ENCODE measurements at places on chromosomes 5 and 9. TPM values are rescaled to one million over a fixed set of nuclear protein-coding genes. Genes with fewer than 3 reads are reported as not detected.

DNA sequence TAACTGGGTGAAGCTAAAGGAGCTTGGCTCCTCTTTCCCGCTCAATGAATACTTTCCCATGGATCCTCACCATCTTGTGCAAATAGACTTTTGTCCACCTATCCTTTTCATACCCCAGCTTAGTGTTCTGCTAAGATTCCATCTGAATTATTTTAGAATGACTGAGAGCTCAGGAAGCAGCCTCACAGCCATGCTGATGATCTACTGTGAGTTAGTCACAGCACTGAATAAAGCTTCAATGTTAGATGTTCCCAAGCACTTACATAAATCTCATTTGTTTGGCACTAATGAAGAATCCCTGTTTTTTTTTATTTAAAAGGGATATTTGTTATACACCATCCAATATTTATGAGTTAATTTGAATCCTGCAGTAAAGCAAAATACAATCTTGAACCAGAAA is 317.6 kb upstream of the TRPC7 start:
- DNase-seq, result no peak

GRCh38 chr9:131557855-131558548 is 12.7 kb downstream of the PRRT1B start:
- DNase-seq, result no peak

GRCh38 chr5:52767766-52768480 is 19.8 kb upstream of the ITGA1 start:
- DNase-seq, result no peak

DNA sequence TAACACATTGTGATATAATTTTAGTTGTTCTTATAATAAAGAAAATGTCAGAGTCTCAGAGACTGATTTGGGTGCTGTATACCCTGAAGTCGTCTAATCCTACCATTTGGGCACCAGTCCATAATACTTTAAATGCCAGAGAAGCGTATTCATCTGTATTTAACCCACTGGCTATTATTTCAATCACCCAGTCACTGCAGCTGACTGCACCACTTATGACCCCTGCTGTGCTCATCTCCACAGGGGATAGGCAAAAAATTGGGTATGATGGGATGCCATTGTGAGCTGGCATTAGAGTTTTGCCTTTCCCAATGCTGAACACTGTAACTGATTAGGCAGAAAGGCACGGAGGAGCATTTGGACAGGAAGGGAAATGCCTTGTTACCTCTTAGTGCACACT is 599.7 kb downstream of the CAAP1 start:
- no peak for DNase-seq

DNA sequence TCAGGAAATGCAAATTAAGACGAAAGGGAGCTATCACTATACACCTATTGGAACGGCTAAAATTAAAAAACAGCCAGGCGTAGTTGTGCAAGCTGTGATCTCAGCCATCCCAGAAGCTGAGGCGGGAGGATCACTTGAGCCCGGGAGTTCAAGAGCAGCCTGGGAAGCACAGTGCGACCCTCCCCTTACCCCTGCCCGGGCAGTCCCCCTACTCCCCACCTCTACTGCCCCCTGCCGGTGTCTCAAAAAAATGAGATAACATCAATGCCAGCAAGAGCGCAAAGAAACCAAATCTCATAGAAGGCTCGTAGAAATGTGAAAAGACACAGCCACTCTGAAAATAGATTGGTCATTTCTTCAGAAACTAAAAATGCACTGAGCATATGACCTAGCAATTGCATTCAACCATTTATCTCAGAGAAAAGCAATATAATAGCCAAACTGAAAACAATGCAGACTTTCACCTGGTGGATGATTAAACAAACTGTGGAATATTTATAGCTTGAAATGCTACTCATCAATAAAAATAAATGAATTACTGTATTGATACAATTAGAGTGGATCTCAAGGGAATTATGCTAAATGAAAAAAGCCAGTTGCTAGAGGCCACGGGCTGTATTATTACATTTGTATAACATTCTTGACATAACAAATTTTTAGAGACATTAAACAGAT is 20.6 kb downstream of the OR2V2 start:
- DNase-seq, result no peak

DNA sequence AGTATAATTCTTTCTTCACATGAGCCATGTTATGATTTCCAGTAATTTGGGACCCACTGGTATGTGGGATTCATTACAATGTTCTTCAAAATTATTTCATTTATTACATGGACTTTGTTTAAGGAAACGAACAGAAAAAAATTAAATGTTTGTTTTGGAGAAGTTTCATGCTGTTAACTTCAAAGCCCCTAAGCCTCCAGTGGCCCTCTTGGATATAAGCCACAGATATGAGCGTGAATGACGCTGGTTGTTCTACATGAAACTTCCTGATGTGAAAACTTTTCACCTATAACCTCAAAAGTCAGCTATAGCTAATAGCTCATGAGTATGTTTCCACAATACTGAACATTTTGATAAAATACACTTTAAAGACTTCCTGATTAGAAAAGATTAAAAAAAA is 334.2 kb downstream of the PDE4D start:
- no peak for DNase-seq

- no peak for DNase-seq
Observed at GRCh38 chr9:84216151-84216550, 124.4 kb downstream of the SLC28A3 start.

Gene SPATA31D4
- not detected for total RNA-seq

DNA sequence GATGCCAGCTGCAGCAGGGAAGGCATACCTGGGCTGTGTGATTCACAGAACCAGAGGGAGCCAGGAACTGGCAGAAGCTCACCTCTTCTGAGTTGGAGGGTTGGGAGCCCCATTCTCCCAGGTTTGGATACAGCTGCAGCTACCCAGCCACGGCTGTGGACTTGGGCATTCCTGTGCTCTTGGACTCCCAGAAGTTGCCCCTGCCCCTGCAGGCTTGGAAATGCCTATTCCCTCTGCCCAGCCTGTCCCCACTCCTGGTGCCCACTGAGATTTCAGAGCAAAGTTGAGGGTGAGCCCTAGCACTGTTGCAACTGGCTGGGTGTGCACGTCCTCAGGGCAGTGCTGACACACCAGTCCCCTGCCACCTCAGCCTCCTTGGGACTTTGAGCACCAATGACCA is 489.7 kb downstream of the SLCO4C1 start:
- DNase-seq, result no peak

DNA sequence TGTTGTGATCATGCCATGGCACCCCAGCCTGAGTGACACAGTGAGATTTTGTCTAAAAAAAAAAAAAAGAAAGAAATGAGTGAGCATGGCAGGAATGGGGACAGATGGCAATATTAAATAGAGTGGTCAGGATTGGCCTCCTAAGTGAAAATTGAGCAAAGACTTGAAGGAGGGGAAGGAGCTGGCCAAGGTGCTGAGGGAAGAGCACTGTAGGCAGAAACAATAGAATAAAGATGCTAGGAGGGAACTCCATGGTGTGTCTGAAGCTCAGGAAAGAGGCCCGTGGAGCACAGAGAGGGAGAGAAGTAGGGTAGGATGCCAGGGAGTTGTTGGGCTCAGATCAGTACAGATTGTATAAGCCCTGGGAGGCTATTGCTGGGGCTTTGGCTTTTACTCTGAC is 64.4 kb upstream of the PCAT7 start:
- peak; percentile 3 for DNase-seq

- DNase-seq, result no peak
Observed at GRCh38 chr9:100670719-100671118, 92.8 kb downstream of the CAVIN4 start.

DNA sequence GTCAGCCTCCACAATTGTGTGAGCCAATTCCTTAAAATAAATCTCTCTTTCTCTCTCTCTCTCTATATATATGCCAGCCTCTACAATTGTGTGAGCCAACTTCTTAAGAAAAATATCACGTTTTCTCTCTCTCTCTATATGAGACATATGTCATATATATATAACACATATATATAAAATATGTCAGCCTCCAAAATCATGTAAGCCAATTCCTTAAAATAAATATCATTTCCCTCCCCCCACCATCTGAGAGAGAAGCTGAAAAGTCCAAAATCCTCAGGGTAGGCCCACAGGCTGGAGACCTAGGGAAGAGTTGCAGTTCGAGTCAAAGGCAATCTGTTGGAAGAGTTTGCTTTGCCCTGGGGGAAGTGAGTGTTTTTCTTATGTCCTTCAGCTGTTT is 158.1 kb upstream of the RPS23 start:
- DNase-seq, result no peak

DNA sequence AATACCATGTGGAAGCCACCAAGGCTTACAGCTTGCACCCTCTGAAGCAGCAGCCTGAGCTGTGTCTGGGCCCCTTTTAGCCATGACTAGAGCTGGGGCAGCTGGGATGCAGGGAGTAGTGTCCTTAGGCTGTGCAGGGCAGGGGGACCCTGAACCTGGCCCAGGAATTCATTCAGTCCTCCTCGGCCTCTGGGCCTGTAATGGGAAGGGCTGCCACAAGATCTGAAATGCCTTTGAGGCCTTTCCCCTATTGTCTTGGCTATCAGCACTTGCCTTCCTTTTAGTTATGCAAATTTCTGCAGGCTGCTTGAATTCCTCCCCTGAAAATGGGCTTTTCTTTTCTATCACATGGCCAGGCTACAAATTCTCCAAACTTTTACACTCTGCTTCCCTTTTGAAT is 9.0 kb downstream of the GPR150 start:
- DNase-seq, result no peak

DNA sequence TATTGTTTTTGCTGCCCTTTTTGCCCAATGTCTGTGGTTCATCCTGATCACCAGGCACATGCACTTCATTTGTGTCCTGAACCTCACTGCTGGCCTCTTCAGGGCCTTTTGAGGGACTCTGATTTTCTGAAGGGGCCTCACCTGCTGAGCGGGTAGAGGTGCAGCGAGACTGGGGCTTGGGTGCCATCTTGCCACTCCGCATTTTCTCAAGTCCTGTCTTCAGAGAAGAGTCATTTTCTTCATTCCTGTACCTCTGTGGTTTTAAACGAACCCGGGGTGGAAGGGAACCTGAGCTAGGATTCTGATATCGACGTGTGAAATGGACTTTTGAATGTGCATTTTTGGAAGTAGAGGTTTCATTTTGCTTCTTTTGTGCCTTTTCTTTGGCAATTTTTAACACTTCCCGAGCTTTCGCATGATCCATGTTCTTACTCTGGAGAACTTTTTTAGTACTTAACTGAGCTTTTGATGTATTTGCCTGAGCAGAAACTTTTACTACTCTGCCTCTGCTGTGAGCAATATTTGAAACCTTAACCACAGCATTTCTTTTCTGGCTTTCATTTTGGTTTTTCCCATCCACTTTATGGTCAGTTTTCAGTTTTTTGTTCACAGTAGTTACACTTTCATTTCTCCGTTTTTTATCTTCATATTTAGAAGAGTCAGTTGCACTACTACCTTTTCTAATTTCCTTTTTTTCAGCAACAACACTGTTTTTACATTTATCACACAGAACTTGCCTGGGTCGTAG is 26.1 kb downstream of the PWWP2A start:
- no peak for DNase-seq

- DNase-seq, result no peak
Observed at GRCh38 chr9:112680731-112681402, 37.0 kb downstream of the INIP start.

DNA sequence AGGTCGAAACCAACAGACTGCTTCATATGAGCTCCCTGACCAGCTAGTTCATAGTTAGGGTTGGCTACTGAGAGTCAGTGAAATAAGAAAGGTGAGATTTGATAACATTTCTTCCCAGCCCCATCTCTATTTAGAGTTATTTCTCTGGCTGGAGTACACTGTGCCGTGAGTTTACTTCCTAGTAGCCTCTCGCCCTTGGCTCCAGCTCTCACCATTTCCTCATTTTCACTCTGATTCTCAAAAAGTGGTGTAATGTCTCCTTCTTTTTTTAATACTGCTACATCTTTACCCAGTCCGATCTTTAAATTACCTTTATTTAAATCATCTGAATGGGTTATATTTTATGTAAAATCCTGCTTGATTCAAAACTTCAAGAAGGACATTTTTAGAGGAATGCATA is 100.4 kb upstream of the FAM174A start:
- no peak for DNase-seq

Gene TTC39B
- 13.5 TPM for total RNA-seq

- no peak for DNase-seq
Observed at GRCh38 chr5:160293901-160294561, 18.3 kb downstream of the CCNJL start.

Gene PCDHB9
- 0.64 TPM for total RNA-seq

Gene TNC
- 371 TPM for total RNA-seq

DNA sequence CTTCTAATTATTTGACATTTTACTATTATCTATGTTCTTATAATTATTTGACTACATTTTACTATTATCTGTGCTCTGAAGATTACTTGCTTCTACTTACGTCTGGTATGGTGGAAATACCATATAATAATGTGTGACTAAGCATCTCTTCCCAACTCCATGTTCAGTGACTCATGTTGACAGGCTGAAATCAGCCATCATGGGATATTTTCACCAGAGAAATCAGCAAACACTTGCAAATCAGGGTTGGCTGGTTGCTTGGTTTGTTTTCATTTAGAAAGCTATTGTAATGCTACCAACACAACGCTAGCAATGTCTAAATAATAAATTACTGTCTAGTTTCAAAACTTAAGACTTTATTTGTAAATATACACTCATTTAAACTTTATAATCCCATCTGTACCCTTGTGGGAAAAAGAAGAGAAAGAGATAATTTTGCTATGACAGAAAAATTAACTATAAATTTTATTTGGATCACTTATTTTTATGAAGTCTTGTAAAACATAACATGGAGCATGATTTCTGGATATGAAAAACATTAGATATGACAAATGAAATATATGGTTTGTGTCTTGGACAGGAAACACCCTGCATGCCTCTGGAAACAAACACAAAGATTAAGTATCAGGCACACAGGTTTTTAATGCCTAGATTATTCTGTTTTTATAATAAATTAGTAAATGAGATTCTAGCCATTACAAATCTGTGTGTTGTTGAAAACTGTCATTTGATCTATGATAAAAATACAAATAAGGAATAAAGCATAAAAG is 337.6 kb downstream of the BNC2 start:
- DNase-seq, result peak; percentile 86

DNA sequence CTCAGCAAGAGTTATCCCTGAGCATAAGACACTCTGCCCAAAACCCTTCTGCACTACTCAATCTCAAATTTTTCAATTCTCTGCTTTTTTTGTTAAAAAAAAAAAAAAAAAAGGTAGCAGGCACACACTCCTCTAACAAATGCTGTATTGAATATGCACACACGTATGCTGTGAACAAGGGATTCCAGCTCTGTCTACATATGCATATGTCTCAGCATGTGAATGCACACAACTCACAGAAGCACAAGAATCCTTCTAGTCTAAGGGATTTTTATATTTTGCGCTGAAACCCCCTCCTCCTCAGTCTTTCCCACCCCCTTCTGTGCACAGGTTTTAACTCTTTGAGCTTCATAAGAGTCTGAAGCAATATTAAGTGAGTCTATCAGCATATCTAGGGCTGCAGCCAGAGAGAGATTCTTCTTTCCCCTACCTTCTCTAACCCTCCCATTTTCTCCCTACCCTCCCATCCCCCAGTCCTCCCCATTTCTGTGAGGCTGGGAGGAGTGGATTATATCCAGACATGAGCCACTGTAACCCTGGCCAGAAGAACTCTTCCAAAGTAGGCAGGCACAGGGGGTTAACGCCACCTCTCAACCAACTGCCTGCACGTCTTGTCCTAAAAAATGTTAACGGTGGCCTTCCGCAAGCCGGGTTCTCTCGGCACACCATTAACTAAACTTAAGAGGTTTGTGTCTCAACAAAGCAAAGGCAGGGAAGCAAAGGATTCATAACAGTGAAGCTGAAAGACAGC is 1.0 kb downstream of the GABRB2 start:
- DNase-seq, result no peak

Gene SOX30
- total RNA-seq, result not detected

GRCh38 chr9:121133104-121133816 is 58.5 kb downstream of the CNTRL start:
- no peak for DNase-seq

- DNase-seq, result no peak
Observed at GRCh38 chr9:106590759-106591505, 272.0 kb upstream of the ZNF462 start.

GRCh38 chr9:101326035-101326434 is 58.8 kb downstream of the BAAT start:
- DNase-seq, result no peak
